ENCODE measurements at places on chromosomes 11 and 22. TPM values are rescaled to one million over a fixed set of nuclear protein-coding genes. Genes with fewer than 3 reads are reported as not detected.

DNA sequence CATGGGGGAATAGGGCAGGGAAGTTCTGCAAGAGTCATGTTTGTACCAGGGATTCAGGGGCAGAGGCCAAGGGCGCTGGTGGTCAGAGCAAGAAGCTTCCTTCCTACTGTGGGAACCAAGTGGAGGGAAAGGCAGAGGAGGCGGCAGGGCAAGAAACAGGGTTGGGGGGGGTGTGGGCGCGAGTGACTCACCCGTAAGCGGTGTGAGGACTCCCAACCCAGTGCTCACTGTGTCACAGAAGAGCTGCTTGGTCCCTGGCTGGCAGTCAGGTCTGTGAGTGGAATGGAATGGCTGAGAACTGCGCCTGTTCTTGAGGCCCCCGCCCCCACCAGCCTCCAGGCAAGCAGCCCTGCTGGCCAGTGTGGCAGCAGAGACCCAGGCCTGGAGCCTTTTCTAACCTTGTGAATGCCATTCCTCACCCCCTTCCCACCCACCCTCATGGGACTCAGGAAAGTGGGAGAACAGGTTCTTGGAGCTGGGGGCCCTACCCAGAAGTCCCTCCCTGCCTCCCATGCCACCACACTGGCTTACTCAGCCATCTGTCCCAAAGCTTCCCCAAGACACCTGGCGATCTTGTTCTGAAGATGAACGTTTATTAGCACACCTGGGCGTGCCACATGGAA lies 4.7 kb downstream of the LRRC10B start:
- DNase-seq, result no peak

GRCh38 chr22:47406180-47406834 lies 643.9 kb downstream of the TBC1D22A start:
- DNase-seq, result no peak

GRCh38 chr11:65386307-65387140 lies at the start of gene FRMD8:
FRMD8 (plus strand) TSS chr11:65386637; CDS start chr11:65387037, 400 bp downstream.
- peak; percentile 99 for DNase-seq

DNA sequence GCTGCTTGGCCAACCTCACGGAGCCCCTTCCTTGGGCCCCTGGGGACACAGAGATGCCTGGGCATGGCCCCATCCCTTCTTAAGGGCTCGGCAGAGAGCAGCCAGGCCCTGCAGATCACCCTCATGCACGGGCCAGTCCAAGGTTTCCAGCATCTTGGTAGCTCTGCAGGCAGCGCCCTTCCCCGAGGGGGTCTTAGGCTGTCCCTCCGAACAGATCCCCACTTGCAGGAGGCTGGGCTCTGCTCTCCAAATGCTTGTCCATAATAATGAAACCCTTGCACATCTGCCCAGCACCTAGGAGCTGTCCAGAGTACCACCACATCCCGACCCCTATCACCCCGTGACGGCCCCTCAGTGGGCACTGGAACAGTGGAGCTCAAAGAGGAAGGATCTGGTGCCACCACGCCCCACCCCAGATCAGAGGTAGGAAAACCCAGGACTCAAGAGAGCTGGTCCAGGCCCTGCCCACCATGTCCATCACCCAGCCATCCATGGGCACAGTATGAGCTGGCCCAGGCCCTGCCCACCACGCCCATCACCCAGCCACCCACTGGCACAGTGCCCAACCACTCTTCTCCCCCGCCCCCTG lies 92.5 kb upstream of the PRR5 start:
- peak; percentile 32 for DNase-seq

The PARVA gene
- polyA plus RNA-seq, result 27.6 TPM

Measured in SK-N-SH (cell line).